ENCODE measurements at places on chromosomes 4 and X.

DNA sequence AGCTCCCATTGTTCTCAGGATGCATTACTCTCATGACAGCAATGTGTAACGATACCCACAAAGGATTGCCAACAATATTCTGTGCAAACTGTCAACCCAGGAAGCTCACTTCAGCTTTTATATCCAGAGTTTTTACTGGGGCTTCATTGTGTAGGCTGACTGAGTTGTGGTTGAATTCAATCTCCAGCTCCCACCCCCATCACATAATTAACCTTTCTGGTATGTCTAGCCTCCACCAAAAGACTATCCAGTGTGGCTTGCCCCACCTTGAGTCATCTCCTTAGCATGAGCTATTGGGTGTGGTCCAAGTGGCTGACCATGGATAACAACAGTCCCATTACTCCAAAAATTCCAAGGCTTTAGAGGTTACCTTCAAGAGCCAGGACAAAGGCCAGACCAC is 17.7 kb upstream of the TAB3 start:
- no peak for DNase-seq

DNA sequence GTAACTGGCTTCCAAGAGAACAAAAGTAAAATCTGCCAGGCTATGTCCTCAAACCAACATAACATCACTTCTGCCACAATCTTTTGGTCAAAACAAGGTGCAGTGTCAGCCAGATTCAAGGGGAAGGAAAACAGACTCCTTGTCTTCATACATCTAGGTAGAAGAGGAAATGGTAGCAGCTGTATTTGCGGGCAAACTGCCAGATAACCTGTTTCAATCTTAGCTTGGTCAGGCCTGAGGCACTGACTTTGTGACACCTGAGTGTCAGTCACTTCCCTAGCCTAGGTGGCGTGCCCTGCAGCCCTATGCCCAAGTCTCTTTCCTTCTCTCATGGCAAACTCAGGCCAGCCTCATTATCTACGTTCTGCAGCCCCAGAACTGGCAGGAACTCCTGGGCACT is 146.2 kb upstream of the JADE1 start:
- no peak for DNase-seq

DNA sequence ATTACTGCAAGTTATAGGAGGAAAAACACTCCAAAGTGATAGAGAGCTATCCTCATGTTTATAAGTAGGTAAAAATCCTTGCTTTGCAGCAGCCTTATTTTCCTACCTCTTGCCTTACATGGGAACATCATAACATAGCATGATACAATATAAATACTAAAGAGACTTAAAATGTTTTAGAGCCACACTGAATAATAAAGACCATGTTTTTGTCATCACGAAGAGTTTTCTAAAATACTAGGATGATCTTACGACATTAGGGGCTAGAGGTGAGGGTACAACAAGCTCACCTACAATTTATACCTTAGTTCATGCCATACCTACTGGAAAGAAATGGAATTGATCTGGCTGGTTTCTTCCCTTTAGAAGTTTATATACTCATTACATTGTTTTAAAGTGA is 184.8 kb downstream of the FBXW7 start:
- no peak for DNase-seq

DNA sequence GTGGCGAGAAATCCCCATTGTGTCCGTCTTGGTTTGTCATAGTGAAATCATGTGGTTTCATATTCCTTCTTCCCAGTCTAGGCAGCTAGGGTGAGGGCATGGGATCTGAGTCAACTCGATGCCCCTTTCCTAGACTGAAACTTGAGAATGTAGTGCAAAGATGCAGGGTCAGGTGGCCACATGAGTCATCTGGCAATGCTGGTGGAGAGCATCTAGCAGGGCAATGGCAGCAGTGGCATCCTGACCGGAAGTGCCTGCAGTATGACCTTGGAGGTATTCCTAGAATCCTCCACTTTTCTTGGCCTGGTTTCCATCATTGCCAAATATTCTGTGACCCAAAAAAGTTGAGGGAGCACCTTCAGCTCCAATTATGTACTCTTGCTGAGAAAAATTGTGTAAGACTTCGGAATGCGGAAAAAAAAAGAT is 39.1 kb upstream of the TMEM184C start:
- peak; percentile 90 for DNase-seq

- peak; percentile 59 for DNase-seq
Observed at GRCh38 chr4:78645853-78646757, 94.5 kb downstream of the ANXA3 start.

All from smooth muscle cell of the brain vasculature (primary cell).